ENCODE measurements at places on chromosomes 5 and 9. TPM values are rescaled to one million over a fixed set of nuclear protein-coding genes. Genes with fewer than 3 reads are reported as not detected.

IFNE gene
- 12.4 TPM for total RNA-seq

GRCh38 chr5:139565411-139566305 lies 4.5 kb downstream of the UBE2D2 start:
- no peak for DNase-seq

- no peak for DNase-seq
These were observed 39.2 kb upstream of the MAN2A1 start for GRCh38 chr5:109650493-109650892.

CEP72 gene
- total RNA-seq = 6.8 TPM

ADAMTS12 gene
- total RNA-seq = not detected

DNA sequence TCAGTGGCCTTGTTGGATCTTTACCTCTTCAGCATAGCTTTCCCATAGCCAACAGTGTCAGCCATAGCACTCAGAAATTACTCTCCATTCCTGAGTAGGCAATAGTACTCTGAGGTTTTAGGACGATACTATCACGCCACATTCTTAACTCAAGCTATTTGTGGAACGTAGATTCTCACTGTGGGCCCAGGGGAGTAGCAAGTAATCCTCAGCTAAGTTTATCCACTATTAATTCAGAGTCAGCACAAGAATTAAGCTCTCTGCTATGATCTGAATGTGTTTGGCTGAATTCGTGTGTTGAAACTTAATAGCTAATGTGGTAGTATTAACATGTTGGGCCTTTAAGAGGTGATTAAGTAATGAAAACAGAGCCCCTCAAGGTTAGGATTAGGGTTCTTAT lies 858.8 kb upstream of the NUDT12 start:
- no peak for DNase-seq

EIF4E1B gene
- total RNA-seq = not detected

GZMA gene
- not detected for total RNA-seq

GRCh38 chr5:174625591-174626350 lies 98.6 kb upstream of the MSX2 start:
- no peak for DNase-seq

FCN1 gene
- not detected for total RNA-seq

- DNase-seq = peak; percentile 44
These were observed 1.2 kb downstream of the RIC1 start for GRCh38 chr9:5630081-5630507.

- DNase-seq = no peak
These were observed 343.6 kb upstream of the DAP start for GRCh38 chr5:11104651-11105112.

TRIP13 gene
- 0.77 TPM for total RNA-seq

DNA sequence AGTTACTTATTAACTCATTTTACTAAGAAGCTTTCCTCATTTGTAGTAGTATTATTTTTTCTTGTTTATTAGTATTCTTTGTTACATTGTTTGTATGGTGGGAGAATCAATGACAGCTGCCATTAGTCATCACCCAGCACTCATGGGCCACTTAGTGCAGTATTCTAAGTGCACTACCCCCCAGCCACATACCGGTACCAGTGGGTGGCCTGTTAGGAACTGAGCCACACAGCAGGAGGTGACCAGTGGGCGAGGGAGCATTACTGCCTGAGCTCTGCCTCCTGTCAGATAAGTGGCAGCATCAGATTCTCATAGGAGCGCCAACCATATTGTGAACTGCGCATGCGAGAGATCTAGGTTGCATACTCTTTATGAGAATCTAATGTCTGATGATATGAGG lies 24.2 kb upstream of the CAMLG start:
- DNase-seq = no peak

DNA sequence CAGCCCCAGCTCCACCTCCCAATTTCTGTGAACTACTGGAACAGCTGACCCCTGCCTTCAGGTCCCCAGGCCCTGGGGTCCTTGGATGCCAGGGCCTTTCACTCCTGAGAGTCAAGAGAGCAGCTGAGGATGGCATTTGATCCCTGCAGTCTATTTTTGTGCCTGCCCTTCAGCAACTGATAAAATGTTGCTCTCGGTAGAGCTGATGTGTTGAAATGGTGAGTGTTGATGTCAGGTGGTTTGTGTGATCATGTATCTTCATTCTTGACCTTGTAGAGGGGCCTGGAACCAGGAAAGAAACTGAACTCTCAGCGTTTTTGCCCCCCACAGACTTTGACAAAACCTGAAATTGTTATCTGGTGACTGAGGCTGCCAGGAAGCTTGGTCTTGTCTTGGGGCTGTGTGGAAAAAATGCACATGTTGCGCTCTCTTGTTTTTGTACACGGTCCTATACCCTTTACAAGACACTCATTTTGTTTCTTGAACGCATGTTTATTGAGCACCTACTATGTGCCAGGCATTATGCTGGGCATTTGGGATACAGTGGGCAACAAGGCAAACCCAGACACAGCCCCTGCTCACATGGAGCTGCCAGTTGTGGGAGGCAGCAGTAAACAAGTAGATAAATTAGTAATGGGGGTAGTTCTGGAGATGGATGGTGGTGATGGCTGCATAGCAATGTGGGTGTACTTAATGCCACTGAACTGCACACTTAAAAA lies 78.3 kb downstream of the PPARGC1B start:
- no peak for DNase-seq

TRIM36 gene
- total RNA-seq = 0.77 TPM

DNA sequence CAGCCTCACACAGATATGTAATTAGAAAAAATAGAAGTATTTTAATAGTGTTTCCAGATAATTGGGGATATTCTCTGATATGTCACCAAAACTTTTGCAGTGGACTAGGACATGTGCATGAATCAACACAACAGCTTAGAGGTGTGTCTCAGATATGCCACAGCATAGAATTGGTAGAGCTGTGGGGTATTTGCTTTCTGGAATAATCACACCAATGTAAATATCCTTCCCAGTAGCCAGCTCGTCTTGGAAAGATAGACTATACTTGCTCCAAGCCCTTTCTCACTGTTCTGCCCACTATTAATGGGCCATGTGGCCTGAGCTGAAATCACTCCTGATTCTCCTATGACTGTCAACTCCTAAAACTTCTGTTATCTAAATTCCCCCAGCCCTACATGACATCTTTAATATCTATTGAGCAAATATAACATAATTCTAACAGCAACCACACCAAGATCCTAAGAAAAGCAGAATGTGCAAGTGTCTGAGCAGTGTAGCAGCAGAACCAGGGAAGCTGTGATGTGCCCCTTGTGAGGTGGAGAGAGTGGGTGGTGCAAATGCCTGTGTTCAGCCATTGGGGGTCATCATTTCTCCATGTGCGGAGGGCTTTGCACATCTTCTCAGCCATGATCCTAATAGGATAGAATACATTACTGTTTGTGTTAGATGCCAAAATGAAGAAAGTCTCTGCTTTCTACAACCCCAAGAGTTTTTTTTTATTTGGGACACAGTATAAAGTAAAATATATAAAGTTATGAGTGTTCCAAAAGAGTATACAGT lies 65.0 kb downstream of the MELK start:
- DNase-seq = no peak

DNA sequence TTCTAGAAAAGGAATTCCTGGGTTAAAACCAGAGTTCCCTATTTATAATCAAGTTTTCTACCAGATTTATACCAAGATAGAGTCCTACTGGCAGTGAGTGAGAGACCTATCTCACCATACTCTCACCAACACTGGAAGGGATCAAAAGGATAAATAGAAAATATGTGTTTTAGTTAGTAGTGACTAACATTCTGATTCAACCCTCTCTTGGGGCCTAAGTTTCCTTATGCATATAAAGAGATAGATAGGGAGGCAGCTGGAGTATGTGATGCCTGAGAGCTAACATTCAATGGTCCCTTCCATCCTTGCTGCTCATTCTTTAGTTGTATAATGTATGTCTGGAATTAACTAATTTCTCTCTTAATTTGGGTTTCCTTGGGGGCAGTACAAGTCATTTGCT lies 32.0 kb downstream of the CKMT2 start:
- DNase-seq = no peak

GRCh38 chr5:78419396-78419795 lies 59.0 kb downstream of the SCAMP1 start:
- no peak for DNase-seq

GRCh38 chr5:151892393-151892792 lies 32.3 kb downstream of the GLRA1 start:
- DNase-seq = no peak

DNA sequence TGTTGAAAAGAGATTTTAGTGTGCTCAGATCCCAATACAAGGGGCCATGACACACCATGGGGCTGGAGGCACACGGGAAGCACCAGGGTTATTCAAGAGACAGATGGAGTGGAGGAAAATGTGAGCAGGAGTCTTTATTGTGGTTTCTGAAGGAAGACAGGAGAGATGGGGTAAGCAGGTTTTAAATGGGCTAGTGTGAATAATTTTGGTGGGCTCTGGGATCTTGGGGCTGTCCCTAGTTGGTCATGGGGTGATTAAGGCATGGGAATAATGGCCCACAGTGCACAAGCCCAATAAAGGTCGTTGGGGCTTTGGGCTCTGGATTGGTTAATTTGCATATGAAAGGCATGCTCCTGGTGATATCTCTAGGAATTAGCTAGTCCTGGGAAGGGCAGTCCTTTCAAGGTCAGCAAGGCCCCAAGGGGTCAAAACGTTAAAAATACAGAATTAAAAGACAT lies 3.6 kb upstream of the SCGB3A2 start:
- DNase-seq = no peak

DNA sequence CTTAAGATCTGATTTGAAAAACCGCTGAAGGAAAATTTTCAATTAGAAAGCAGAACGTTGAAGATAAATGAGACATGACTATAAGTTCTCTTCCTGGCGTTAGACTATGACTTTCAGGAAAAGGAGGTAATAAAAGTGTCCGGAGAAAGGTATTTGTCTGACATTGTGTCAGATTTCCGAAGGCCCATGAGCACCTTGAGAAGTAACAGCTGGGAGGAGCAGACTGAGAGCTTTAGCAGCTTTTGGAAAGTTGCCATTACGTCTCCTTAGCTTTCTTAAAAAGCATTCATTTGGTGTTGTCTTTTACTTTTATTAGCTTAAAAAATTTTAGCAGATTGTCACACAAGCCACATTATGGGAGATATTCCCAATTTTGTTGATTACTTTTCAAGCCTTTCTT lies 363.5 kb downstream of the NDUFS4 start:
- DNase-seq = no peak

DNA sequence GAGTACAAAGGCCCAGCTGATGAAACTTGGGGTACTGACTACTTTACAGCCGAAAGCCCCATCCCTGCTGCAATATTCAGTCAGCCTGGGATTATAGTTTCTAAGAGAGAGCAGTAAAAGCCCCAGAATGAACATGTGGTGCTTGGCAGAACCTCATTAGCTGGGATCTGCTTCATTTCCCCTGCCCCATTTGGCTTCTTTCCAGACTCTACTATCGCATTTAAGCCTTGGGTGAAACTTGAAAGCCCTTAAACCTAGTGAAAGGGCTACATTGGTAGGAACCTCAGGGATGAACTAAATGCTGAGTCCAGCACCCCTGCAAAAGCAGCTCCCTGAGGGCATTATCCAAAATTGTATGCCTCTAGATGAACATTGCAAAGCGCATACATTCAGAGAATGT lies 631.1 kb downstream of the ACTL7B start:
- no peak for DNase-seq

DNA sequence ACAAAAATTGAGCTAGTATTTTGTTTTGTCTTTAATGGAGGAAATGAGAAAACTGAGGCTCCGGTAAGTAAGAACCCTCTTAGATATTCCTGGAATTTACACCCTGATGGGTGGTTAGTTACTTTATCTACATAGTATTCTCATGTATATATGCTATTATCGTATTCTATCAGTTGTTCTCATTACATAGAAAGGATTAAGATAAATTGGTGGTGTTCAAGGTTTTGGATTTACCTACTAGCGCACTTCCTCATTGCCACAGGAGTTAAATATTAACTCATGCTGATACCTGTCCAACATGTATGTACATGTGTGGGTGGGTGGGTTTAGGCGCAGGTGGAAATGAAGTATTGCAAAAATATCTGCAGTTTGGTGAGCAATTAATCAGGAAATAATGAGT lies 61.1 kb upstream of the IFNE start:
- peak; percentile 93 for DNase-seq

- peak; percentile 21 for DNase-seq
These were observed 825.9 kb upstream of the GRAMD2B start for GRCh38 chr5:125597338-125597737.

IL13 gene
- not detected for total RNA-seq

- DNase-seq = peak; percentile 37
These were observed 114.1 kb upstream of the RIOK2 start for GRCh38 chr5:97297063-97297703.

DNA sequence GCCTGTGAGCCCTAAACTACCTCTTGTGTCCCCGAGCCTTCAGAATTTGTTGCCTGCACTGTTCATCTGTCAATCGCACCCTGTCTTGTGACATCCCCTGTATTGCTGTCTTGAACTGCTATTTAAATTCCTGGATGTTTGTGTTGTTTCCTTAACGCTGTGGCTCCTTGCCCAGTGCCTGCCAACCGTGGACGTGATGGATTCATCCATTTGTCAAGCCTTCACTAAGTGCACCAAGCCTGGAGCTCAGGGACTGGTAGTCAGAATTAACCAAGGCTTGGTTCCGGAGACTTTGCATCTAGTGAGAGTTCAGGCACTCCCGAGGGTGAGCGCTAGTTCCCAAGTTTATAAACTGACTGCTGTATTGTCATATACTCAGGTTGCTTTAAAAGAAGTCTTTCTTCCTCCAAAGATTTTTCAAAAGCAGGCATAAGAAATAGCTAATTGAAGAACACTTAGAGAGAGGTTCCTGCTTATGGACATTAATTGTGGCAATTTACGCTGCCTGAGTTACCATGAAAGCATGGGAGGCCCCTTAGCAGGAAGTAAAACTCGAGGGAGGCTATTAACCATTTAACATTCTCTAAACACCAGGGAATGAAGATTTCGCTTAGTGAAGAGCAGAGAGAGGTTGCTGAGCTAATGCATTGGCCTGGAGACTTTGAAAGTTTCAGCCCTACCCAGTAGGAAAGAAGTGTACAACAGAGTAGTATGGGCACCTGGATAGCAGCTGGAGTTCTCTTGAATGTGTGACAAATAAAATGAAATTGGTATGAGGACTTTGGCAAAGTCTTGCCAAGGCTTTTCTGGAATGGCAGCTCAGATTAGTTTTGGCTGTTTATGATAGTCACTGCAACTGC lies 29.0 kb downstream of the RGS3 start:
- peak; percentile 28 for DNase-seq

DNA sequence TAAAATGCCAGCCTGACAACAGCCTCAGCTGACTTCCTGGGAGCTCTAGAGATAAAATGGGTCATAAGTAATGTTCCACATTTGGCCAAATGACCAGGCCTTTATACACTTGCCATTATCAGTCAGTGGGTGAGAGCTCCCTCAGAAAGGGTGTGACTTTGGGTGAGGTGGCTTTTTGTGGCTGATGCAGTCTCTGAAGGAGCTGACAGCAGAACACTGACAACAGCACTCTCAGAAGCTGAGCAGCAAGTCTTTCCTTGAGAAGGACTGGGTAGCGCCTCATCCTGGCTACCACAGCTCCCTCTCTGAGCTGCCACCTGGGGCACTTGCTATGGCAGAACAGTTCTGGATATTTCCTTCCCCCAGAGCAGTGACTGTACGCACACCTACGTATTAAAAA lies 22.0 kb upstream of the GNAQ start:
- DNase-seq = no peak

POLR3G gene
- total RNA-seq = 7.4 TPM

GARIN3 gene
- total RNA-seq = not detected

ALDH1A1 gene
- 5.0 TPM for total RNA-seq
